ENCODE measurements at places on chromosomes 5 and 9. TPM values are rescaled to one million over a fixed set of nuclear protein-coding genes. Genes with fewer than 3 reads are reported as not detected.

The SLC36A2 gene
- total RNA-seq: not detected

The NDST1 gene
- 143 TPM for total RNA-seq

The AGXT2 gene
- not detected for total RNA-seq

The HMMR gene
- 1.6 TPM for total RNA-seq

- no peaks in the 10 kb centered on the region for H3K4me1 ChIP-seq
- no peak for DNase-seq
- H3K4me3 ChIP-seq: no peak overlapping the region
- no peaks in the 10 kb centered on the region for H3K27me3 ChIP-seq
Measured at GRCh38 chr5:155082401-155082800, 68.8 kb downstream of the KIF4B start.

- H3K4me3 ChIP-seq: no peak overlapping the region
- H3K4me1 ChIP-seq: no peaks in the 10 kb centered on the region
- H3K36me3 ChIP-seq: no peaks in the 10 kb centered on the region
- DNase-seq: no peak
- no peaks in the 10 kb centered on the region for H3K27me3 ChIP-seq
Measured at GRCh38 chr9:98285446-98285845, 30.0 kb upstream of the TBC1D2 start.
